Activated naive CD8-positive, alpha-beta T cell treated with anti-CD3 and anti-CD28 coated beads, Interleukin-2, amount 10 ng/mL, durations not matched to agents 7 days and 5 days (primary cell): ENCODE measurements at places on chromosomes 16 and 17. TPM values are rescaled to one million over a fixed set of nuclear protein-coding genes. Genes with fewer than 3 reads are reported as not detected.
A peak's percentile ranks its signal among the peaks of the same experiment; 100 is the strongest.

DNA sequence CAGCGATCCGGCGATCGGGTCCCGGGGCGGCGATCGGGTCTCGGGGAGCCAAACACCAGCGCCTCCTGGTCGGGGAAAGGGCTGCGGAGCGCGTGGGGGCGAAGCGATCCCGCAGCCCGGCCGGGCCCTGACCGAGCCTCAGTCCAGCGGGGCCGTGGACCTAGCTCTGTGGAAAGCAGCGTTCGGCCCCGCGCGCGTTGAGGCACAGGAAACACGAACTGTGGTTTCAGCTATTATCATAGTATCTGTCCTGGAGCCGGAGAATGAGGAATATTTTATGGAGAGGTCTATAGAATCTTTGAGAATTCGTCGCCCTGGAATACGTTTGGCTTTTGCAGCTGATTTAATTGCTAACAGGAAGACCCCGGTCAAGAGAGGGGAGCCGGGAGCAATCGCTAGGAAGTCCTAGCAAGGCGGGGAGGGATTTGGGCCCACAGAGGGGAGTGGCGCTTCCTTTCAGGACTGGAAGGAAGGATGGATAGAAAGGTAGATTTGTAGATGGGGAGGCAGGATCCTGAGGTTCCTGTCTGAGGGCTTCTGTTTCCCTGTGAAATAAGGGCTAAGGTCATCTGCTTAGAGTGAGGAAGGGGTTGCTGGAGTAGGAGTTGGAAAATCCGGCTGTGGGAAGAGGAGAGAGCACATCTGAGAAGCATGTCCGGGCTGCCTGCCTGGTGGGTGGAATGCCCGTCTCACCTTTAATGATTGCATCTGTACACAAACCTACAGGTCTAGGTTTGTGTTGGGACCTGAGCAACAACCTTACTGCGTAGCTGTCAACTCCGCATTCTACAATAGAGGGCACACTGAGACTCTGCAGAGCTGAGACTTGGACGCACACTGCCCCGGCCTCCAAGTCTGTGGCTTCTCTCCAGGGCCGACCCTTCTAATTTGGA lies 770 bp downstream of the CCNF start:
- peaks cover 29% of the 10 kb centered on the region for H3K4me1 ChIP-seq
- DNase-seq, result no peak
- H3K27me3 ChIP-seq, result no peaks in the 10 kb centered on the region

GRCh38 chr17:28219771-28220170 lies 99.2 kb upstream of the TMEM97 start:
- H3K36me3 ChIP-seq, result no peaks in the 10 kb centered on the region
- H3K27ac ChIP-seq, result no peak overlapping the region
- peaks cover 2% of the 10 kb centered on the region for H3K27me3 ChIP-seq
- no peak for DNase-seq
- peaks cover 2% of the 10 kb centered on the region for H3K4me1 ChIP-seq

GRCh38 chr17:64413513-64413912 lies 22.9 kb upstream of the PECAM1 start:
- no peak overlapping the region for H3K27ac ChIP-seq
- H3K27me3 ChIP-seq, result no peaks in the 10 kb centered on the region
- DNase-seq, result no peak
- no peaks in the 10 kb centered on the region for H3K36me3 ChIP-seq
- H3K4me1 ChIP-seq, result peaks cover 25% of the 10 kb centered on the region

DNA sequence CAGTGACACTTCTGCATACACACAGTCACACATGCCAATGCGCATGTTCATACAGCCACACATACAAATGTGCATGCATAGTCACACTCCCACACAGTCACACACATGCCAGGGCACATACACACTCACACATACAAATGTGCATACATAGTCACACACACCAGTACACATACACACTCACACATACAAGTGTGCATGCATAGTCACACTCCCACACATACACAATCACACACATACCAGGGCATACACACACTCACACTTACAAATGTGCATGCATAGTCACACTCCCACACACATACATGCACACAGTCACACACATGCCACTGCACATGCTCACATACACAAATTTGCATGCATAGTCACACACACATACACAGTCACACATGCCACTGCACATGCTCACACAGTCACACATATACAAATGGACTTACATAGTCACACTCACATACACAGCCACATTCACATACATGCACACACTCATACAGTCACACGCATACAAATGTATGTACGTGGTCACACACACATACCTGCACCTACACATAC lies 84.2 kb downstream of the SOCS1 start:
- H3K36me3 ChIP-seq, result peaks cover 50% of the 10 kb centered on the region
- H3K4me1 ChIP-seq, result peaks cover 42% of the 10 kb centered on the region
- H3K27ac ChIP-seq, result peak overlapping the region; percentile 21
- DNase-seq, result no peak
- no peaks in the 10 kb centered on the region for H3K27me3 ChIP-seq
- H3K4me3 ChIP-seq, result no peak overlapping the region

DNA sequence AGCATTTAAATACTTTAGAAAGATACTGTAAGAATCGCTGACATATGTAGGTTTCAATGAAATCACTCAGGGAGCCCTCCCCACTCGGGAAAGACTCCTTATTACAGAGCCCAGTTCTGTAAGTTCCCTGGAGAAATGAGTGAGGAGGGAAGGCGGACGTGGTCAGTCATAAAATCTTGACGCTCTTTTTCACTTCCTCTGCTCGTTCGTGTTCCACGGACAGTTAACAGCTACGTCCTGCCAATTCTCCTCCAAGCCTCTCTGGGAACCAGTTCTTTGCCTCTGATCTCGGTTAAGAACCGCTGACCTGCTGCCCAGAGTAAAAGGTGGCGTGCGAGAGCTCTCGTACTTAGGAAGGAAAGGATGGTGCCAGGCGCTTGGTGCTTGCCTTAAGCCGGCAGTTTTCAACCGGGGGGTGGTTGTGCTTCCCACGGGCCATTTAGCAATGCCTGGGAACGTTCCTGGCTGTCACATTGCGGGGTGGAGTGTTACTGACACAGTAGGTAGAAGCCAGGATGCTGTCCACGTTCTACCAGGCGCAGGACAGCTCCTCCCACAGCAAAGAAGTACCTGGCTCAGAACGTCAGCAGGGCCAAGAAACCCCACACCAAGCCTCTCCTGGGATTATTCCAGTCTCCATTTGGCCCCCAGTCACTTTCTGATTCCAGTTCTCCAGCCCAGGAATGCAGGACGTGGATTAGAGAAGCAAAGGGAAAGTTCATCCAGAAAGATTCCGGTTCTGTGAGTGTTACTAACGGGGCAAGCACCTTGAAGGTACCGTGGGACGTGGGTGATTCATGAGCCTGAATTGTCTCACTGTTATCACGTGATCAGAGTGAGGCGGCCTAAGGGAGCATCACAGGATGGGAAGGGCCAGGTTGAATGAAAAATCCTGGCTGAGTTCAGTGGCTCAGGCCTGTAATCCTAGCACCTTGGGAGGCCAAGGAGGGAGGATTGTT lies 87.7 kb downstream of the MRM3 start:
- H3K4me3 ChIP-seq, result no peak overlapping the region
- peaks cover 7% of the 10 kb centered on the region for H3K36me3 ChIP-seq
- peaks cover 7% of the 10 kb centered on the region for H3K4me1 ChIP-seq
- no peak for DNase-seq

GRCh38 chr17:76121932-76122430 lies 18.4 kb upstream of the EXOC7 start:
- no peaks in the 10 kb centered on the region for H3K27me3 ChIP-seq
- DNase-seq, result no peak
- H3K4me1 ChIP-seq, result peaks cover 27% of the 10 kb centered on the region
- peak overlapping the region; percentile 86 for H3K27ac ChIP-seq
- no peaks in the 10 kb centered on the region for H3K36me3 ChIP-seq
- peak overlapping the region; percentile 64 for H3K4me3 ChIP-seq

GRCh38 chr16:77974883-77975282 lies 47.5 kb upstream of the CLEC3A start:
- H3K4me1 ChIP-seq, result no peaks in the 10 kb centered on the region
- no peak overlapping the region for H3K27ac ChIP-seq
- no peak for DNase-seq
- H3K4me3 ChIP-seq, result no peak overlapping the region

DNA sequence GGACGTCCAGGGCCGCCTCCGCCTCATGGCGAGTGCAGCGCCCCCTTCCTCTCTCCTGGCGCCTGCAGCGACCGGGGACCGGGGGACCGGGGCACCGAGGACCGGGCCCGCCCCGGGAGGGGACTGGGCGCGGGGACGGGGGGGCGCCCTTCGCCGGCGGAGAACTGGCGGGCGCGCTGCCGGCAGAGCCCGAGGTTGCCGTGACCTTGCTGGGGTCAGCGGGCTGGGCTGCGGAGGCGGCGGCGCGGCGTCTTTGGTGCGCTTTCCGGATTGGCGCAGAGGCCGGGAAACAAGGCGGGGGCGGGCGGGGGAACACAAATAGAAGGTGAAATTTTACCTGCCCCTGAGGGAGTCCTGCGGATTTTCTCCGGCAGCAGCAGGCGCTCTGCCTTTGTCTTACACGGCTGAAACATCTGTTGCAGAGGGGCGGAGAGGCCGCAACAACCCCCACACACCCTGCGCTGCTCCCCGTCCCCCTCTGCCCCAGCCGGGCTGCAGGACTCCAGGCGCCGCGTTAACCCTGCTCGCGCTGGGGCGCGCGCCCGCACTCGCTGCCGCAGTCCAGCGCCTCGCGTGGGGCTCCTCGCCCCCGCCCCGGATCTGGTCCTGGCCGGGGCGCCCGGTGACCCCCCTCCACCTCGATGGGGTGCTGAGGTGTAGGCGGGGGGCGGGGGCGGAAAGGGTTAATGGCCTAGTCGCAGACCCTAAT lies 53.5 kb downstream of the SREBF1 start:
- H3K4me3 ChIP-seq, result peak overlapping the region; percentile 83
- no peak overlapping the region for H3K27ac ChIP-seq
- H3K4me1 ChIP-seq, result peaks cover 17% of the 10 kb centered on the region

- DNase-seq, result peak; percentile 37
- no peaks in the 10 kb centered on the region for H3K27me3 ChIP-seq
- H3K36me3 ChIP-seq, result peaks cover 25% of the 10 kb centered on the region
- H3K4me3 ChIP-seq, result peak overlapping the region; percentile 95
- H3K27ac ChIP-seq, result peak overlapping the region; percentile 91
These were observed 2.9 kb downstream of the CMC2 start for GRCh38 chr16:81003610-81004460.

DNA sequence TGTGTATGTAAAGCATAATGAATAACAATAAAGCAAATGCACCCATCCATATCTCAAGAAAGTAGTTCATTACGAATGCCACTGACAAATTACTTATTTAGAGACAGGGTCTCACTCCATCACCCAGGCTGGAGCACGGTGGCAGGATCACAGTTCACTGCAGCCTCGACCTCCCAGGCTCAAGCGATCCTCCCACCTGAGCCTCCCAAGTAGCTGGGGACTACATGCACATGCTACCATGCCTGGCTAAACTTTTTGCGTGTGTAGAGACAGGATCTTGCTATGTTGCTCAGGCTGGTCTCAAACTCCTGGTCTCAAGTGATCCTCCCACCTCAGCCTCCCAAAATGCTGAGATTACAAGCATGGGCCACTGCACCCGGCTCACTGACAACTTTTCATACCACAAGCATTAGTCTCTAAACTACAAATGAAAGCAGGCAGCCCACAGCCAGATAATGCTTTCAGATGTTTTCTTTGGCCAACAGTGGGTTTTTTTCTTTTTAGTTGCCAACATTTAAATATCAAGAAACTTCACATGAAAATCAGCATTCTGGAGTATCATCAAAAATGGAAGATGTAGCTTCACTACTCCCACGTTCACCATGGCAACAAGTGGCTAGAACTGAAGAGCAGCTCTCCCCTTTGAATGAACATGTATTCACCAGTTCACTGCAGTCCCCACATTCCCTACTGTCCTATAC lies 7.7 kb downstream of the ARHGAP17 start:
- H3K36me3 ChIP-seq, result peaks cover 19% of the 10 kb centered on the region
- H3K4me1 ChIP-seq, result peaks cover 45% of the 10 kb centered on the region
- H3K27me3 ChIP-seq, result no peaks in the 10 kb centered on the region
- H3K4me3 ChIP-seq, result no peak overlapping the region
- DNase-seq, result no peak

DNA sequence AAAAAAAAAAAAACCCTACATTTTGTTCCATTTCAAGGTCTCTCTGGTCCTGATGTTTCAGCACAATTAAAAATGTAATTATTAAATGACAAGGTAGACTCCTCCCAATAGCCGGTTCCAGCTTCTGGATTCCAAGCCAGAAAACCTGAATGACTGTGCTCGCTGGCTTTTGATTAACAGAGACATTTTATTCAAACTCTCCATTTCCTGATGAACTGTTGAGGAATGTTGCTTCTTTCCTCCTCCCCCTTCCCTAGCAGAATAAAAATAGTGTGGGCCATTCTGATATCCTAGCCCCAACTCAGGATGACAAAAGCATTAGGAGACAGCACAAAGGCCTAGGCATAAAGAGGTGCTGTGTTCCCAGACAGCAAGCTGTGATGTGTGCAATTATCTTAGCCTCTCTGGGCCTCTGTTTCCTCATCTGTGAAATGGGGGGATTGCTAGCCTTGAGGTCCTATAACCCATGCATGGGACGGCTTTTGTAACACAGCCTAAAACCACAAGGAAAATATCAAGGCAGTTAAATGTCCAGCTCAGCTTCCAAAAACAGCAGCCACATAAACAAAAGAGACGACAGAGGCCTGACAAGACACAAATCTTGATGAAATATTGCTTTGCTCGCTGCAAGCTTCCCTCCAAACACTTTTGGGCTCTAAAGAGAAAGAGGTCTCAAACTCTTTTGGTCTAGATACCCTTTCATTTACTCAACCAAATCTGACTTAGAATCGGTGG lies 127.2 kb upstream of the RCVRN start:
- H3K4me3 ChIP-seq, result no peak overlapping the region
- DNase-seq, result no peak
- H3K27me3 ChIP-seq, result no peaks in the 10 kb centered on the region

GRCh38 chr16:3004319-3004718 lies 8.4 kb upstream of the CLDN9 start:
- DNase-seq, result no peak
- no peak overlapping the region for H3K4me3 ChIP-seq
- peaks cover 21% of the 10 kb centered on the region for H3K4me1 ChIP-seq
- no peaks in the 10 kb centered on the region for H3K36me3 ChIP-seq
- no peak overlapping the region for H3K27ac ChIP-seq
- H3K27me3 ChIP-seq, result peaks cover 34% of the 10 kb centered on the region

- H3K36me3 ChIP-seq, result peaks cover 37% of the 10 kb centered on the region
- H3K27ac ChIP-seq, result no peak overlapping the region
- H3K4me1 ChIP-seq, result peaks cover 32% of the 10 kb centered on the region
- no peak for DNase-seq
- H3K27me3 ChIP-seq, result no peaks in the 10 kb centered on the region
These were observed 26.6 kb downstream of the ARHGAP27 start for GRCh38 chr17:45406107-45406506.

DNA sequence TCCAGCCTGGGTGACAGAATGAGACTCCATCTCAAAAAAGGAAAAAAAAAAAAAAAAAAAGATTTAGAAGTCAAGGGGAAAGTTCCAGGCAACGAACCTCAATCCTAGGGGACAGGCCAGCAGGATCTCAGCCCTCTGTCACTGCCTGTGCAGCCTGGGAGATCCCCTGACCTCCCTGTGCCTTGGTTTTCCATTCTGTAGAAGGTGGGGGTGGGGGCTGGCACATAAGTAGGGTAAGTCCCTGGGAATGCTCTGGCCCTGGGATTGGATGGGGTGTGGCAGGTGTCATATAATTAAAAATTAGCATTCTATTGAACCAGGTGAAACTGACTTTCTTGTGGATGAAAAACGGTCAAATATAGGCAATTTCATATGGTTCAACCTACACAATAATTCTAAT lies 90.5 kb downstream of the C16orf78 start:
- peaks cover 2% of the 10 kb centered on the region for H3K27me3 ChIP-seq
- peaks cover 31% of the 10 kb centered on the region for H3K4me1 ChIP-seq
- peak overlapping the region; percentile 90 for H3K27ac ChIP-seq
- H3K36me3 ChIP-seq, result peaks cover 3% of the 10 kb centered on the region
- H3K4me3 ChIP-seq, result peak overlapping the region; percentile 67
- DNase-seq, result no peak

GRCh38 chr16:65834688-65835087 lies 531.8 kb upstream of the CDH5 start:
- H3K36me3 ChIP-seq, result no peaks in the 10 kb centered on the region
- H3K4me1 ChIP-seq, result no peaks in the 10 kb centered on the region
- no peak overlapping the region for H3K27ac ChIP-seq
- no peaks in the 10 kb centered on the region for H3K27me3 ChIP-seq

Gene SLC16A13
- total RNA-seq, result 15.8 TPM

Gene MGAT5B
- total RNA-seq, result 0.47 TPM
